ENCODE measurements at places on chromosomes 6 and 20. TPM values are rescaled to one million over a fixed set of nuclear protein-coding genes. Genes with fewer than 3 reads are reported as not detected.
A peak's percentile ranks its signal among the peaks of the same experiment; 100 is the strongest.

DNA sequence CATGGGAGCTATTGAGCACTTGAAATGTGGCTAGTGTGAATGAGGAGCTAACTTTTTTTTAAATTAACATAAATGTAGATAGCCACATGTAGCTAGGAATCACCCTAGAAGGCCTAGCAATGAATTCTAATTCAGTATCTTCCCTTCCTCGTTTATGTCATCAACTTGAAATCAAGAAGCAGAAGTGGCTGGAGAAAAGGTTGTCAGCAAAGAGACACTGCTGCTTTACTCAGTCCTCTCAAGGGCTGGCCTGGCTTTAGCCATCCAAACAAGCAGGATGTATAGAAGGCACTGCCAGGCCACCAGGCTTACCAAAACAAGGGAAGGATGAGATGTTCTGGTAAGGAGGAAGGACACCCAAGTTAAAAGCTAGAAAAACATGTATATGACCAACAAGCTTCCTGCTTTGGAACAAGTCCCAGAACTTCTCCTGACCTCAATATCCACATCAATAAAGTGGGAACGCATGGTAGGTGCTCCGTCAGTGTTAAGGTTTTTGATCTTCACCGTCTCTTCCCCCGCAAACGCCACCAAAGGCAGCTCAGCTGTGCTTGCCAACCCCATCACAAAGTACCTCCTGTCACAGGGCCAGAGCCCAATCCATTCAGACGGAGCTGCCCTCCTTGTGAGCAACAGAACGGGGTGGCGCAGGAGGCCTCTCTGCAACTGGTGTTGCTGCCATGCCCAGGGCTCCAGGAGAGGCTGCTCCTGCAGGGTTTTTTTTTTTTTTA is 235.8 kb upstream of the RIN2 start:
- DNase-seq: no peak

- DNase-seq: no peak
These were observed 53.6 kb downstream of the KAT14 start for GRCh38 chr20:18191306-18191705.

DNA sequence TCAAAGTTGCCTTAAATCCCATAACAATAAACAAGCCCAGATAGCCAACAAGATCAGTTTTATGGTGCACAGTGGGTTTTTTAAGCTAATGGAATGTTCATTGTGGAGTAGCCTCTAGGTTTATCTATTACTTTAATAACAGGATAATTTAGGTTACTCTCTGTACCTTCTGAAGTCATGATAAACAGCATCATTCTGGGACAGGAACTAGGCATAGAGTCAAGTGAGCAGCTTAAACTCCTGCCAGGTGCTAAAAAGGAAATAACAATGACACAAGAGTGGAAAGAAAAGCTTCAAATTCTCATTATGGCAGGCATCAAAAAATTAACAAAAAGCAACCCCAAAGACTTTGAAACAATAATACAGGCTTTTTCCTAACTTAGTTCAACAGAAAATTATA is 228.8 kb downstream of the HACE1 start:
- no peak for DNase-seq

Gene DNAH8
- polyA plus RNA-seq: 2.1 TPM

Gene VWA7
- 2.9 TPM for polyA plus RNA-seq

GRCh38 chr20:57968120-57968519 is 258.3 kb upstream of the PMEPA1 start:
- DNase-seq: no peak

GRCh38 chr20:35039146-35039545 is 53.5 kb downstream of the TRPC4AP start:
- DNase-seq: no peak

Gene ALDH8A1
- polyA plus RNA-seq: 1.6 TPM

GRCh38 chr6:13694562-13694961 is 17.1 kb downstream of the RANBP9 start:
- DNase-seq: no peak

DNA sequence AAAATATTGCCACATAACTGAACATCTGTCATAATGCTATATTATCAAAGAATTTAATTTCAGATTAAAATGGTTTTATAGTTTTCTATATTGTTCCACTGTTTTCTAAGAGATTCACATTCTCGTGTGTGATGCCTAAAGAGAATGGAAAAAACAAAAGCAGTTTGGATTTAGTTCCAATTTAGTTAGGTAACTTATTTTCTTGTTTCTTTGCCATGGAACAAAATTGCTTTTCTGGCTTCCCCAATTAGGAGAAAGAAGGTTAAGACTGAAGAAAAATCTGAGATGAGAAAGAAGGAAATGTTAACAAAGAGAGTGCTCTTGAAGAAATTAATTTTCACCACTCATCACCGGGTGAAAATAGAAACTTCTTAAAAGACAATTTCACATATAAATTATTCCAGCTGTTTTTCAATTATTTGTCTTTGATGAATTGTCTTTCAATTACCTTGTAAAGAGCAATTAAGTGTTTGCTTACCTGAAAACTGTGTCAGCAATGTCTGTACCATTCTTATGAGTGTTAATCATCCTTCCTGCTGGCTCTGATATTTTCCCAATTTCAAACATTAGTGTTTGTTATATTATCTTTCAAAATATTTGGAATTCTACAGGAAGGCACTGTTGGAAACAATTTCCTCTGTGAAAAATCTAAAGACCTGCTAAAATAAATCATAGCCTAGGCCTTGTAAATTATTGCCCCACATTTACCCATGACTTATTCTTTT is 19.5 kb downstream of the PHACTR2 start:
- no peak for DNase-seq

- peak; percentile 84 for DNase-seq
These were observed 164.7 kb upstream of the PDE7B start for GRCh38 chr6:135686784-135687301.

Gene DCDC2
- 0.06 TPM for polyA plus RNA-seq

Gene MRPL18
- 79.1 TPM for polyA plus RNA-seq

Gene LHFPL5
- not detected for polyA plus RNA-seq

Gene MEP1A
- not detected for polyA plus RNA-seq

GRCh38 chr20:2261046-2261485 is 34.7 kb upstream of the TGM3 start:
- DNase-seq: no peak

DNA sequence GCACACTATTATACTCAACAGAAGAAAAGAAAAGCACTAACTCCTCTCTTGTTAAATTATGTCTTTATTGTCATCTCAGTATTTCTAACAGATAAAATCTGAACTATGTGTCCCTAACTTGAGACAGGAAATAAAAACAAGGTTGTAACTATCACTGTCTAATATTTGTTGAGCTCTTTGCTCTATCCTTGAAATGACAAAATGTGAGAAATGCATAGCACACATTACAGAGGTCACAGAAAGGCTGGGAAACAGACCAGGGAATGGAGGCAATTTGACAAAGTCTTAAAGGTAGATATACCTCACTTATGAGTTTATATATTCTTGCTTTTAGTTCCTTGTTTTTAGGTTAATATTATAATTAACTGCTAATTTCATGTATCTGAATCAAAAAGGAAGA is 102.4 kb upstream of the MAP7 start:
- no peak for DNase-seq

GRCh38 chr6:111721753-111722154 is 116.1 kb upstream of the TRAF3IP2 start:
- DNase-seq: no peak

- no peak for DNase-seq
These were observed 123.9 kb downstream of the CD83 start for GRCh38 chr6:14241255-14242070.

DNA sequence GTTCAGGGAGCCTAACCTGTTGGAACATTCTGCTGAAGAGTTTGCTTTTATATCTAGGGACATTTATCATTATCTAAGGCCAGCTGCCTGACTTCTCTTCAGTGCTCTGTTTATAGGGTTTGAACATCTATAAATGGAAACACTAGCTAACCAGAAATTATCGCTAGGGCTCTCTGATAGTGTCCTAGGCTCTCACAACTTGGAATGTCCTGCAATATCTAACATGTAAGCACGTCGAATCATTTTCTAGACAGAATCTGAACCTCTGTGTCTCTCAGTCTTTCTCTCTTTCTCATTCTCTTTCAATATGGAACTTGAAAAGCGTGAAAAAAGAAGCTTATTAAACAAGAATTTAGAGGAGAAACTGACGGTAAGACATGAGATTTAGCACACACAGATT is 92.5 kb upstream of the MLIP start:
- DNase-seq: no peak

GRCh38 chr6:4756247-4756646 is 20.0 kb upstream of the CDYL start:
- no peak for DNase-seq

Gene ZNF831
- 0.20 TPM for polyA plus RNA-seq

DNA sequence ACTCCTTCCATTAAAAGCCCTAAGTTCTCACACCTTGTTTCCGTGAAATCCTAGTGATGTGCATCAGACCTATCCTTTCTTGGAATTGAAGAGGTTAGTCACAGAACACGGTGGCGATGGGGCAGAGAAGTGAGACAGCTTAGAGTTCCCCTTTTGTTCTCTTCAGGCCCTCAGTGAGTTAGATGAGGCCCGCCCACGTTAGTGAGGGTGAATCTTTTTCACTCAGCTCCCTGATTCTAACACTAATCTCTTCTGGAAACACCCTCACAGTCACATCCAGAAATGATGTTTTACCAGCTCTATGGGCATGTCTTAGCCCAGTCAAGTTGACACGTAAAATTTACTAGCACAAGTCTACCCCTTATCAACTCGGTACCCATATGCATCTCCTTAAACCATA is 172.7 kb upstream of the NOX3 start:
- DNase-seq: no peak

DNA sequence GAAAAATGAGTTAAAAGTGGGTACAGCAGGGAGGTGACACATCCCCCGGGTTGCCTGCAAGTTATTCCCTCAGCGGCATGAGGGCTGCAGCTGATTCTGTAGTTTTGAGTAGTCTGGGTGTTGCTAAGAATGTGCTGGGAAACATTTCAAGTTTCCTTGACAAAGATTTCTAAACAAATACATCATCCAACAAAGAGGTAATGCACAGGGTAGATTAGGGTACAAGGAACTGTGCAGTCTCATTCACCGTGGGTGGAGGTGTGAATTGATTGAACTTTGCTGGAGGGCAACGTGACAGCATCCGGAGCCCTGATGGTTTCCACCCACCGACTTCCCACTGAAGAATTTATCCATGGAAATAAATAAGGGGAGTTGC is 21.8 kb downstream of the CASS4 start:
- no peak for DNase-seq

GRCh38 chr6:3356056-3356823 is 97.5 kb downstream of the PSMG4 start:
- no peak for DNase-seq

DNA sequence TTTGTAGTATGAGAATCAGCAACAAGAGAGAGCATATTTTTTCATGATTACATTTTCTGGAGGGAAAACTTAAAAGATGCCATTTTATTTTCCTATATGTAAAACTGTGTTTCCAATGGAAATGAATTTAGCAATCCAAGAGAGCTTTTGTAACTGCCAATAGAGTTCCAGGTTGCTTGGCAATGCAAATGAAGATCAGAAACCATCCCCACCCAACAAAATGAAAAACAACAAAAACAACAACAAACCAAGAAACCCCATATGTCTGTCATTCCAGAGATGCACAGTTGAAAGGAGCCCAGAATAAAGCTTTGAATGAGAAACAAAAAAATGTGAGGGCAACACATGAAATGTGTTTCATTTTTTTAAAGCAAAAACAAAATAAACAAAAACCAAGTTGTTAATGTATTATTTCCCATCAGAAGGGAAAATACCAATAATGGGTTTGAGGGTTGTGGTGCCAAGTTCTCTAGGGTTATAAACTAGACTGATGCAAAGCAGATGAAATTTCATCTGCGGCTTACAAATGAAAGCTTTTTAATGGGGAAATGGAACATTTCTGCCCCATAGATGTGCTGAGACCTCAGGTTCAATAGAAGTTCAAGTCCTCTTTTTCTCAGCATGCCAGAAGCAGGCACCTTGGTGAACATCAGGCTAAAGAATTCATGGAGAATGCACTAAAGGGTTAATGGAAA is 121.5 kb upstream of the MCHR2 start:
- no peak for DNase-seq

Gene CST1
- polyA plus RNA-seq: not detected

GRCh38 chr6:16476861-16477260 is 238.5 kb downstream of the GMPR start:
- DNase-seq: no peak

Gene TCP1
- 210 TPM for polyA plus RNA-seq

- no peak for DNase-seq
These were observed 31.2 kb upstream of the HMGA1 start for GRCh38 chr6:34205466-34205865.

GRCh38 chr6:83518816-83519480 is 6.6 kb downstream of the PRSS35 start:
- DNase-seq: no peak
